ENCODE measurements at places on chromosomes 13 and 19. TPM values are rescaled to one million over a fixed set of nuclear protein-coding genes. Genes with fewer than 3 reads are reported as not detected.

GRCh38 chr19:56189785-56190184 is 7.8 kb downstream of the ZSCAN5B start:
- H3K27me3 ChIP-seq: no peaks in the 10 kb centered on the region
- H3K4me1 ChIP-seq: no peaks in the 10 kb centered on the region
- DNase-seq: no peak
- H3K4me3 ChIP-seq: no peak overlapping the region
- no peaks in the 10 kb centered on the region for H3K36me3 ChIP-seq
- no peak overlapping the region for H3K27ac ChIP-seq

DNA sequence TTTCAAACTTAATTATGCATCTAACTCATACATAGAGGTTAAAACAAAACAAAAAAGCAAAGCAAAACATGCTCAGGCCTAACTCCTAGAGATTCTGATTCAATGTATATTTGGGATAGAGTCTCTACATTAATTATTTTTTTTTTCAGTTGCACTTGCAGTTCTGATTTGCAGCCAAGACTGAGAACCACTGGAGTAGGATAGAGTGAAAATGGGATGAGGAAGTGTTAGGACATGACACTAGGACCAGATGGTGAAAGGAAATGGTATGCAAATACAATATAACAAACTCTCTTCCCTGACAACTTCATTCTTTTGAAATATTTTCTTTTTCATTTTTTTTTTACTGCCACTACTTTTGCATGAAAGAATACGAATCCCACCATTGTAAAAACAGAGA is 1.8 kb downstream of the CCDC122 start:
- H3K36me3 ChIP-seq: no peaks in the 10 kb centered on the region
- DNase-seq: no peak
- no peak overlapping the region for H3K27ac ChIP-seq
- H3K4me3 ChIP-seq: no peak overlapping the region
- no peaks in the 10 kb centered on the region for H3K27me3 ChIP-seq
- no peaks in the 10 kb centered on the region for H3K4me1 ChIP-seq

GRCh38 chr19:38831142-38831605 is 420 bp downstream of the ECH1 start:
- DNase-seq: no peak
- H3K36me3 ChIP-seq: peaks cover 53% of the 10 kb centered on the region
- H3K27me3 ChIP-seq: no peaks in the 10 kb centered on the region

GRCh38 chr13:95437561-95437960 is 115.0 kb upstream of the CLDN10 start:
- no peaks in the 10 kb centered on the region for H3K27me3 ChIP-seq
- H3K4me3 ChIP-seq: no peak overlapping the region
- H3K36me3 ChIP-seq: no peaks in the 10 kb centered on the region
- H3K27ac ChIP-seq: no peak overlapping the region
- H3K4me1 ChIP-seq: no peaks in the 10 kb centered on the region
- no peak for DNase-seq

DNA sequence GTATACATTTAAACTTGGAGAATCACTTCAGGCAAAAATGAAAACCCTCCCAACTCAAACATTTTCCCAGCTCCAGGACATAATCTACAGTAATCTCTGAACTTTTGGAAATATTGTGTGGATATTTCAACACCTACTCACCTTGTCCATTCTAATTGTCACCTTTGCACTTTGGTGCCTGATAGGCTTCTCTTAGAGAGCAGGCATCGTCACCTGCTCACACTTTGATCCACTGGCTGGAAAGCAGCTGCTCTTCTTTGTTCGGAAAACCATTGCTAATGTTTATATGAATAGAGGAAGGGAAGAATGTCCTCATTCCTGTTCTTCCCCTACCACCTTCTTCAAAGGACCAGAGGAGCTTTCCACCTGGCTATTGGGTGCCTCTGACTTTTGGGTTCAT is 411.2 kb downstream of the FGF9 start:
- DNase-seq: peak; percentile 51
- H3K4me3 ChIP-seq: no peak overlapping the region
- H3K36me3 ChIP-seq: no peaks in the 10 kb centered on the region
- no peak overlapping the region for H3K27ac ChIP-seq
- H3K4me1 ChIP-seq: peaks cover 10% of the 10 kb centered on the region
- no peaks in the 10 kb centered on the region for H3K27me3 ChIP-seq

GRCh38 chr13:52385870-52386269 is 20.1 kb downstream of the THSD1 start:
- DNase-seq: no peak
- no peaks in the 10 kb centered on the region for H3K27me3 ChIP-seq
- no peaks in the 10 kb centered on the region for H3K4me1 ChIP-seq
- H3K27ac ChIP-seq: no peak overlapping the region
- no peak overlapping the region for H3K4me3 ChIP-seq
- no peaks in the 10 kb centered on the region for H3K36me3 ChIP-seq

DNA sequence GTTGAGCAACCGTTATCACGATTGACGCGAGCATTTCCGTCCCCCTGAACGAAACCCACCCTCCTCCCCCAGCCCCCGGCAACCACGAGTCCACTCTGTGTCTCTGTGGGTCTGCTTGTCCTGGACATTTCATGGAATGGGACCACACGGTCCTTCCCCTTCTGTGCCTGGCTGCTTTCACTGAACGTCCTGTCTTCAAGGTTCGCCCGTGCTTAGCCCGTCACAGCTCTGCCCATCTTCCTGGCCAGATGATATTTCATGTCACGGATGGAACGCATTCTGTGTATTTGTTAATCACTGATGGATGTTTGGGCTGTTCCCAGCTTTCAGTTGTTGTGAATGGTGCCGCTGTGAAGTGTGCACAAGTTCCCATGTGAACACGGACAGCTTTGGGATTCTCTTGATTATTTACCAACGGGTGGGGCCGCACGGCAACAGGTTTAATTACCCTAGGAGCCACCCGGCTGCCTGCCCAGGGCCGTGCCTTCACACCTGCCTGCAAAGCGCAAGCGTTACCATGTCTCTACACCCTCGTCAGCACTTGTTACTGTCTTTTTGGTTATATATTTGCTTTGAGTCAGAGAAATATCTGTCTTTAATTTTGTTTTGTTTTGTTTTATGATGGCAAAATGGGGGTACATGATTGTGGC is 42.5 kb downstream of the RASA3 start:
- H3K27me3 ChIP-seq: no peaks in the 10 kb centered on the region
- H3K27ac ChIP-seq: no peak overlapping the region
- H3K4me3 ChIP-seq: no peak overlapping the region
- no peak for DNase-seq

DNA sequence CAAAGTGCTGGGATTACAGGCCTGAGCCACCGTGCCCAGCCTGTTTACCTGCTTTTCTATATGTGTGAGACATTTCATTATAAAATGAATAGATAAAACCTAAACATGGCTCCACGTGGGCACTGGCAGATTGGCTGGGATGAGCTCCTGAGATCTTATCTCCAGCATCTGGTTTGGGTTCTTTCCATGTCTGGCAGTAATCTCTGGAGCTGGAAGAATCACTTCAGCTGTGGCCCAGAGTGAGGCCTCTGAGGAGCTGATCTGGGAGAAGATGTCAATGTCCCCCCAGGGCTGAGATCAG is 5.5 kb upstream of the SULT2A1 start:
- no peak for DNase-seq
- H3K27ac ChIP-seq: peak overlapping the region; percentile 84
- H3K4me1 ChIP-seq: peaks cover 13% of the 10 kb centered on the region
- no peaks in the 10 kb centered on the region for H3K27me3 ChIP-seq

- no peak overlapping the region for H3K4me3 ChIP-seq
- H3K27me3 ChIP-seq: no peaks in the 10 kb centered on the region
- H3K36me3 ChIP-seq: no peaks in the 10 kb centered on the region
- H3K4me1 ChIP-seq: no peaks in the 10 kb centered on the region
Measured at GRCh38 chr13:110607675-110608224, 7.6 kb upstream of the NAXD start.

DNA sequence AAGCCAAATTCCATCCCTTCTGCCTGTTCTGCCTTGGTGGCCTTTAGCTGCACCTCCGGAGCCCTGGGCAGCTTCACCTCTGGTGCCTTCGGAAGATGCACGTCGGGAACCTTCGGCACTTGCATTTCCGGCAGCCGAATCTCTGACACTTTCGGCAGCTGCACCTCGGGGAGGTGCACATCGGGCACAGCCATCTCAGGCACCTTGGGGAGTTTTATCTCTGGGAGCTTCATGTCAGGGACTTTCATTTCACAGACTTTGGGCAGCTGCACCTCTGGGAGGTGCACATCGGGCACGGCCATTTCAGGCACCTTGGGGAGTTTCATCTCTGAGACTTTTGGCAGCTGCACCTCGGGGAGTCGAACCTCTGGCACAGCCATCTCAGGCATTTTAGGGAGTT is 6.0 kb upstream of the HIPK4 start:
- H3K27ac ChIP-seq: no peak overlapping the region
- DNase-seq: no peak
- H3K4me3 ChIP-seq: no peak overlapping the region
- H3K27me3 ChIP-seq: no peaks in the 10 kb centered on the region
- H3K4me1 ChIP-seq: no peaks in the 10 kb centered on the region

- DNase-seq: no peak
- no peaks in the 10 kb centered on the region for H3K27me3 ChIP-seq
- H3K36me3 ChIP-seq: no peaks in the 10 kb centered on the region
- no peaks in the 10 kb centered on the region for H3K4me1 ChIP-seq
- no peak overlapping the region for H3K4me3 ChIP-seq
- H3K27ac ChIP-seq: no peak overlapping the region
Measured at GRCh38 chr19:6115992-6116391, 5.7 kb upstream of the RFX2 start.

- no peak overlapping the region for H3K4me3 ChIP-seq
- DNase-seq: no peak
- no peak overlapping the region for H3K27ac ChIP-seq
- H3K27me3 ChIP-seq: no peaks in the 10 kb centered on the region
- H3K4me1 ChIP-seq: peaks cover 2% of the 10 kb centered on the region
- H3K36me3 ChIP-seq: no peaks in the 10 kb centered on the region
Measured at GRCh38 chr13:99313501-99313900, 6.3 kb upstream of the GPR183 start.

GRCh38 chr19:16571822-16572331 is 338 bp downstream of the SLC35E1 start:
- peak; percentile 26 for DNase-seq
- peaks cover 60% of the 10 kb centered on the region for H3K36me3 ChIP-seq
- peaks cover 16% of the 10 kb centered on the region for H3K4me1 ChIP-seq
- peak overlapping the region; percentile 88 for H3K4me3 ChIP-seq
- no peaks in the 10 kb centered on the region for H3K27me3 ChIP-seq
- peak overlapping the region; percentile 45 for H3K27ac ChIP-seq

DNA sequence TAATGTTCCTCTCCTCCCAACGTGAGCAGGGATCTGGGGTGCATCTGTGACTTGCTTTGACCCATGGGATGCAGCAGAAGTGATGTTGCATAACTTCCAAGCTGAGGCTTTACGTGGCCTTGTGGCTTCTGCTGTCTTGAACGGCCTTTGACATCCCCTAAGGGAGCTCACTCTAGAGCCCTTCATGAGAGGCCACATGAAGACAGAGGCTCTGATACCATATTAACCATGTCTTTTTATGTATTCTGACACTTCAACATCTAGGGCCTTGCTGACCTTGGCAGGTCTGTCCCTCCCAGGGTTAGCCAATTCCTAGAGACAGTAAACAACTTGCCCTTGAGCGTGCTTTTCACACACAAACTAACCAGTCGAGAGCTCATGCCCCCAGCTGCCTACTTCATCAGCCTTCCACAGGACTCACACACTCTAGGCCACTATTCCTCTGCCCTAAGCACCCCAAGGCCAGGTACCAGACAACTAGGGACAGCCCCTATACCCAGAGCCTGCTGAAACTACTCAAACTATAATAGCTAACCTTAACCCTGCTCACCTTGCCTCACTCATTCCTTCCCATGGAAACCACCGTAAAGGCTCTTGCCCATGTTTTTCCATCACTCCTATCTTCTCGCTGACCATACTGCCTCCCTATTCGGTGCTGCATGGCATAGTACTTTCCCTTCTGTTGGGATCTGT is 45.4 kb downstream of the CCDC70 start:
- H3K36me3 ChIP-seq: no peaks in the 10 kb centered on the region
- no peaks in the 10 kb centered on the region for H3K27me3 ChIP-seq
- no peaks in the 10 kb centered on the region for H3K4me1 ChIP-seq
- no peak overlapping the region for H3K4me3 ChIP-seq
- DNase-seq: no peak

DNA sequence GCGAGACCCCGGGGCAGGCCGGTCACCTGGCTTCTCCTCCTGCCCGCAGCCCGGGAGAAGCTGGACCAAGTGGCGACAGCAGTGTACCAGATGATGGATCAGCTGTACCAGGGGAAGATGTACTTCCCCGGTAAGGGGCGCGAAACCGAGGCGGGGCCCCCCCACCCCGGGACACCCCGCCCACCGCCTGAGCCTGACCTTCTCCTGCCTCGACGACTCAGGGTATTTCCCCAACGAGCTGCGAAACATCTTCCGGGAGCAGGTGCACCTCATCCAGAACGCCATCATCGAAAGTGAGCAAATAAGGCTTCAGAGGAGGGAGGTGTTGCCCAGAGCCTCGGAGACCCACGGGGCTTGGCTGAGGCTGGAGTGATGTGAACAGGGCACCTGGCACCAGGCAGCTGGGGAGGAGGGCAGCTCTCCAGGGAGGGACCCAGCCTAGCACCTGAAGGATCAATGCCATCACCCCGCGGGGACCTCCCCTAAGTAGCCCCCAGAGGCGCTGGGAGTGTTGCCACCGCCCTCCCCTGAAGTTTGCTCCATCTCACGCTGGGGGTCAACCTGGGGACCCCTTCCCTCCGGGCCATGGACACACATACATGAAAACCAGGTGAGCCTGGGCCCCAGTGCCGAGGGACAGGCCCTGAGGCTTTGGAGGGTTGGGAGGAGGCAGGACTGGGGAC is 629 bp downstream of the IZUMO4 start:
- peak overlapping the region; percentile 16 for H3K27ac ChIP-seq
- DNase-seq: no peak
- H3K27me3 ChIP-seq: no peaks in the 10 kb centered on the region

DNA sequence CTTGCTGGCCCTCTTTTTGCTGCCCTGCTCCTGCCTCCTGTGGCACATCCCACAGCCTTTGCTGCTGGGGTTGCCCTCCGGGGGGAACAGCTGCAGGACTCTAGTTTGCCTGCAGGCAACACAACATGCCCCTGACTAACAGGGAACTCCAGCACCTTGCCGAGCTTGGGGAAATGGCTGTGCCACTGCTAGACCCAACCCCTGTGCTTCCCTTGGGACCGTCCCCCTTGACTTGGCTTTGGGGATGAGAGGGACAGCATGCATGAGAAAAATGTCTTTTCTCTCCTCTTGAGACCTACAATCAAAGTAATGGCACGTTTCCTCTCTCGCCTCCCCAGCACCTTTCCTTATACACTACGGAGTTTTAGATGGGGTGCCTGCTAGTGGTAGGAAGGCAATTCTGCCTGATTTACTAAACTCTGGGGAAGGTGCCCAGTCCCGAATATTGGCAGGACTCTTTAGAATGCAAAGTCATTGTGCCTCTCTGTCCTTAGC is 12.4 kb upstream of the VWA8 start:
- no peaks in the 10 kb centered on the region for H3K4me1 ChIP-seq
- no peak overlapping the region for H3K4me3 ChIP-seq
- no peak for DNase-seq
- H3K27me3 ChIP-seq: no peaks in the 10 kb centered on the region
- H3K27ac ChIP-seq: no peak overlapping the region
- H3K36me3 ChIP-seq: no peaks in the 10 kb centered on the region

The PSG3 gene
- polyA plus RNA-seq: 0.03 TPM

The PLK5 gene
- 0.25 TPM for polyA plus RNA-seq

The KLF1 gene
- polyA plus RNA-seq: 0.13 TPM

The PRR36 gene
- not detected for polyA plus RNA-seq

The OVOL3 gene
- polyA plus RNA-seq: not detected

The TPTE2 gene
- polyA plus RNA-seq: not detected

The ZNF610 gene
- polyA plus RNA-seq: 1.1 TPM

The RDH8 gene
- not detected for polyA plus RNA-seq

The ASPDH gene
- 6.0 TPM for polyA plus RNA-seq

Data from small intestine (tissue), 16 donors.